Hypothalamus (tissue), 51 donors: ENCODE measurements at places on chromosomes 5 and 9.

DNA sequence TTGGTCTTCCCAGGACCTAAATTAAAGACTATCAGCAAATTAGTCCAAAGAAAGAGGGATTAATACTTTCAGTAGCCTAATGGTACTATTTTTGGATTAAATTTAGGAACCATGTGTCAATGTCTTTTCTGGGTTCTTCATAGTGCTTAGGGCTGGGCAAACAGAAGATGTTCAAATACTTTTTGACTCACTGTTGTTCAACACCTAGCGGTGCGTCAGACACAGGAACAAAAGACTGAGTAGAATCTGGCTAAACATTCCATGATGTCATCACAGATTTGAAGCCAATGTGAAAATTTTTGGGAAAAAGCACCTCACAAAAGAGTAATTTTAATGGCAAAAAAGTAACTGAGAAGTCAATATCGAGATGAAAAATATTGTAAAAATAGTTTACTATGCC lies 544.4 kb downstream of the EFNA5 start:
- no peak for DNase-seq

DNA sequence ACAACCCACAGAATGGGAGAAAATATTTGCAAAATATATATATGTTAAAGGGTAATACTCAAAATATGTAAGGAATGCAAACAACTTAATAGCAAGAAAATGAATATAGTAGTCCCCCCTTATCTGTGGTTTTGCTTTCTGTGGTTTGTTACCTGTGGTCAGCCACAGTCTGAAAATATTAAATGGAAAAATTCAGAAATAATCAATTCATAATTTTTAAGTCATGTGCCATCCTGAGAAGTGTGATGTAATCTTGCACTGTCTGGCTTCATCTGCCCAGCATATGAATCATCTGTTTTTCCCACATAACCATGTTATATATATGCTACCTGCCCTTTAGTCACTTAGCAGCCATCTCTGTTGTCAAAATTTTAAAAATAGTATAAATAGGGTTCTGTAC lies 11.7 kb downstream of the CER1 start:
- DNase-seq = no peak

DNA sequence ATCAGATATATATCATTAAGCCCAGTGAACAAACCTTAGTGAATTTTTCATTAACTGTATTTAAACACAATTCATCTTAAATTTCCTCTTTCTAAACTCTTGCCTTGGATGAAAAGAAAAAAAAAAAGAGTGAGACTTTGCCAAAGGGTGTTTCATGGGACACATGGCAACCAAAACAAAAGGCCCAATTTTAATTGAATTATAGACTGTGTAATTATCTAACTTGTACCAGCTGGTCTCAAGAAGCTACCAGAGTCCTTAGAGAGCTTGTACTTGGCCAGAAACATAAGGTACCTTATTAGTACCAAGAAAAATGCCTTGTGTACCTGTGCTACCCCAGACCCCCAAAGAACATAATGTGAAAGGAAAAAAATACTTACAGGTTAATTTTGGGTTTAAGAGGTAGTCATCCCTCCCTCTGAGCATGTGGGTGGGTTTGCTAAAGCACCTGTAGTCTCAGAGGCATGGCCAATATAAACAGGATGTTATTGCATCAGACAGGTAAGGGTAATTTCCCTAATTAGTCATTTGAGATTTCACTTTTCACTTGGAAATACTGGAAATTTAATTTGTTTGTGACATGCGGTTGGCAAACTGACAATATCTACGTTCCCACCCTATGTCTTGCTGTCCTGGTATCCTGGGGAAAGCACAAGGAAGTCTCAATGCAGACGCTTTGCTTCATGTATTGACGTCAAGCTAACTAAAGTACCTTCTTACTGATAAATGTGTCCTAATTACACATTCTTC lies 90.1 kb downstream of the SNCAIP start:
- no peak for DNase-seq

GRCh38 chr9:99154356-99154755 lies 49.4 kb downstream of the TGFBR1 start:
- no peak for DNase-seq

- no peak for DNase-seq
These were observed 108.3 kb upstream of the FER start for GRCh38 chr5:108639366-108639765.

GRCh38 chr5:179137643-179138567 lies 77.7 kb downstream of the ZNF354C start:
- no peak for DNase-seq

DNA sequence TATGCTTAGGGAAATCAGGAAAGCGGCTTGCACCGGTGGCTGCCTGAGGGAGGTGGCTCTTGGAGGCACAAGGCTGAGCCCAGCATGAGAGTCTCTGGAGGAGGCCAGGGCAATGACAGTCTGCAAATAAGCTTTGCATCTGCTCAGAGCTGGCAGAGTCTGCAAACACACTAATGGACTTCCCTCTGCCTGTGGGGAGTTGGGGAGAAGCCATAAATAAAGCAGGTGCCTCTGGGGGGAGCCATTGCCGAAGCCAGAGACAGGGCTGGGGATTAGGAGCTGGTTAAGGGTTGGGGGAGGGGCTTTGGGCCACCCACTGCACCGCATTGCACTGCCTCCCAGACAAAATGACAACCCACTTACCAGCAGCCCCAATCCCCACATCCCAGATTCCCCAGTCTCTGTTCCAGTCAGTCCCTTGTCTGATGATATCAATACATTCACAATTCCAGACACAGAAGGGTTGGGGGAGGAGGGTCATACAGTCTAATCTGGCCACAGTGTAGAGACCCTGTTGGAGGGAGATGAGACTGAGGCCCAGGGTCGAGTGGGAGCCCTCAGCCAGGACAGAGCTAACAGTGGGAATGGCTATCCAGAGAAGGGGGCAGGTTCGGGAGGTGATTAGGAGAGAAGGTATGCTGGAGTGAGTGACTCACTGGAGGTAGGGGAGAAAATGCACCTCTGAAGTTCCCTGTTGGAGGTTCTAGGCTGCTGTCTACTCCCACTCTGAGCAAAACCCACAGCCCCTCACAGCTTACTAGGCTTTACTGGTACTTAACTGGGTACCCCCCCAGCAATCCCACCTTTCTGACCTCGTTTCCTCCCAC lies 53.7 kb downstream of the PAX5 start:
- no peak for DNase-seq

GRCh38 chr5:32960340-32961058 lies 249.4 kb downstream of the NPR3 start:
- no peak for DNase-seq

- DNase-seq = peak; percentile 20
These were observed 8.9 kb downstream of the ARAP3 start for GRCh38 chr5:141672841-141673813.

DNA sequence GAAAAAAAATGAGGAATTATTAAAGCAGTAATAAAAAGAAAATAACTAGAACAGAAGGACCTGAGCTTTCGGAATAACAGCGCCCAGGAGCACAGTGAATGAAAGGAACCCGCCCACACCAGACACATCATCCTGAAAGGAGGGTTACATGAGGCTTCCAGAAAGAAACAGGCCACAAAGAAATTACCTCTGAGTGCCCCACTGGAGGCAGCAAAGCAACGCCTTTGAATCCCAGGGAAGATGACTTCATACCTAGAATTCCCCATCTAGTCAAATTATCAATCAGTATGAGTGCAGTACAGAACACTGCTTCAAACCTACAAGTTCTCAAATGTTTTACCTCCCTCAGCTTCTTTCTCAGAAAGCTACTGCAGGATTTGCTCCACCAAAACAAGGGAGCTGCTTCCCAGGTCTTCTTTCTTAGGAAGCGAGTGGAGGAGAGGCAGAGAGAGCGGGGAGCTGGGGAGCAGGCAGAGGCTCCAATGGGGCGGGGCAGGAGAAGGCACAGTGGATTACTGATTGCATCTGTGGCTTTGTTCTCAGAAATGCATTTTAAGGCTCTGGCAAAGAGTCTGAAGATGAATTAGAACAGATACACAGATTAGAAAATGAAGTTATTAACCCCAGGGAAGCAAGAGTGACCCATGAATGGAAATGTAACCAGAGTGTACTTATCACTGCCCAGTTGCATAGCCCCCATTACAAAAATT lies 87.1 kb downstream of the SEMA4D start:
- no peak for DNase-seq

- no peak for DNase-seq
These were observed 122.2 kb downstream of the TRPM6 start for GRCh38 chr9:74765481-74765971.
